ENCODE measurements at places on chromosomes 11 and 22.

- no peak for DNase-seq
Observed at GRCh38 chr11:75578977-75579376, 16.9 kb downstream of the SERPINH1 start.

DNA sequence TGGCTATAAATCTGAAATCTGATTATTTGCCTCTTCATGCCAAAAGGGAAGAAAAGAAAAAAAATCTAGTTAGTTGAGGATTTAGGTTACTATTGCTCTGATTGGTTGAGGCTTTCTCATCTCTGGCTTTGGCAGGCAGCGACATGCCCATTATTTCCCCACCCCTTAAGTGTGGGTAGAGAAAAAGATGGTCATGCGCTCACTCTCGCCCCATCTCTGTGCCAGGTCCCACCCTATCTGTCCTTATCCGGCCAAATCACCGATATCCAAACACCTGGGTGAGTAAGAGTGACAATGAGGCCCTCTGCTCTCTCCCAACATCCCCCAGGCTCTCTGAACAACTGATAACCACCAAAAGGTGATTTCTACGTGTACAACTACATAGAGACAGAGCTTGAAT lies 31.2 kb upstream of the SNX19 start:
- DNase-seq: no peak

- DNase-seq: no peak
Observed at GRCh38 chr11:45794169-45794568, 10.8 kb upstream of the SLC35C1 start.

DNA sequence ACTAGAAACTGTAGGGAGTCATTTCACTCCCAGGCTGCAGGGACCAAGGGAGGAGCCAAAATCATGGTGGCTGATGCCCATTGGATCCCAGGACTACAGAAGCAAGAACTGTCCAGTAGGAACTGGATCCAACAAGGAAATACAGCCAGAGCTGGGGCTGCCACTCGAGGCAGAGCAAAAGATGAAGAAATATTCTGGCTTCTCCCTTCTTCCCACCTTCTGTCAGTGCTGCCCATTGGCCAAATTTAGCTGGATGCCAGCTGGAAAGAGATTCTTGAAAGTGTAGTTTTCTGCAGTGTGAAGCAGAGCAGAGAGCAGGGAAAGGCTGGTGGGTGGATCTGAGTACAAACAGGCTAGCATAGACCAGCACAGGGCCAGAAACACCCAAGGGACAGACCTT lies 45.6 kb downstream of the COMMD9 start:
- no peak for DNase-seq

- no peak for DNase-seq
Observed at GRCh38 chr22:39214383-39215069, 30.3 kb downstream of the PDGFB start.

DNA sequence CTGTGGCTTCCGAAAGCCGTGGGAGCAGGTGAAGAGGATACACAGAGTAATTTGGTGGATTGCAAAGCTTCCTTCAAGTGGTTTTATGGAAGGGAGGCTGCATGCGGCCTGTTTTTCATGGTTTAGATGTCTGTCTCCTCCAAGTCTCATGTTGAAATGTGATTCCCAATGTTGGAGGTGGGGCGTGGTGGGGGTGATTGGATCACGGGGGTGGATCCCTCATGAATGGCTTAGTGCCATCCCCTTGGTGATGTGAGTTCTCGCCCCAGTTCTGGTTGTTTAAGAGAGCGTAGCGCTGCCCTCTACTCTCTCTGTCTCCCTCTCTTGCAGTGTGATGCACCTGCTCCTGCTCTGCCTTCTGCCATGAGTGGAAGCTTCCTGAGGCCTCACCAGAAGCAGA lies 247.8 kb upstream of the B3GAT1 start:
- no peak for DNase-seq

DNA sequence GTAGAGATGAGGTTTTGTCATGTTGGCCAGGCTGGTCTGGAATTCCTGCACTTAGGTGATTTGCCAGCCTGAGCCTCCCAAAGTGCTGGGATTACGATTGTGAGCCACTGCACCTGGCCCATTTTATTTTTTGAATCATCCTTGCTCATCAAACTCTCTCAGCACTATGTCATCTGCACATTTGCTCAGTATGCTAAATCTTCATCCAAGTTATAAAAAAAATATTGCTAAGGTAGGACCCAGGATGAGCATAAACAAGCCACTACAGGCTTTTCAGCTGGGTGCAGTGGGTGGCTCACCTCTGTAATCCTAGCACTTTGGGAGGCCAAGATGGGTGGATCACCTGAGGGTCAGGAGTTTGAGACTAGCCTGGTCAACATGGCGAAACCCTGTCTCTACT lies 510.1 kb upstream of the LARGE1 start:
- no peak for DNase-seq

GRCh38 chr22:41687901-41688364 lies 734 bp downstream of the SNU13 start:
- DNase-seq: peak; percentile 26

GRCh38 chr11:71433648-71434450 lies 14.3 kb downstream of the DHCR7 start:
- no peak for DNase-seq

Data from endothelial cell (in vitro differentiated cells).